ENCODE measurements at places on chromosomes 3 and 15.

GRCh38 chr3:188936597-188937107, 235.1 kb upstream of the TPRG1 start:
- no peak for DNase-seq

- no peak for DNase-seq
Measured at GRCh38 chr3:70000028-70000410, 486 bp downstream of the SAMMSON start.

- no peak for DNase-seq
Measured at GRCh38 chr3:120272286-120272685, 12.7 kb downstream of the GPR156 start.

DNA sequence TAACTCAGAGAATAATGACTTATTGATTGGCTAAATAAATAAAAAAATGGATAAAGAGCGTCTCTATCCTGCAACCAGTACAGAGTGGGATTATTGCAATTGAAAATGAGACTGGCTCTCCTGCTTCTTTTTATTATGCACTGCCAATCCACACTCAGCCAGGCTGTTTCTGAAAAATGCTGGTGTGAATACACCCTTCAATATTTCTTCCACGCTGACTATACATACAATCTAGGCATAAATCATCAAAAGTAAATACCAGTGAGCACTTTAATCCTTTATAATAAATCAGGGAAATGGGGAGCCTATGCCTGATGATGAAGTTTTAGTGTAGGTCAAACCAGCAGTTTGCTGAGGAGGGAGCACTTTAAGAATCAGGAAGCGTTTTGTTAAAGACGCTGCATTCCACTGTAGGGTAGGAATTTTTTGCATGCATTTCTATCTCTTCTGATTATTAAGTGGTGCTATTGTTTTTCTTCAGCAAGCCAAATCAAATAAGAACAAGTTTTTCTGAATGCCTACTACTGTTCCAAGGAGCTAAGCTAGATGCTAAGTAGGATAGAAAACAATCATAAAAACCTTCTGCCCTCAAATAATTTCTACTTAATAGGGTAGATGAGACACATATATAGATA, 781.5 kb downstream of the TBL1XR1 start:
- DNase-seq, result no peak

DNA sequence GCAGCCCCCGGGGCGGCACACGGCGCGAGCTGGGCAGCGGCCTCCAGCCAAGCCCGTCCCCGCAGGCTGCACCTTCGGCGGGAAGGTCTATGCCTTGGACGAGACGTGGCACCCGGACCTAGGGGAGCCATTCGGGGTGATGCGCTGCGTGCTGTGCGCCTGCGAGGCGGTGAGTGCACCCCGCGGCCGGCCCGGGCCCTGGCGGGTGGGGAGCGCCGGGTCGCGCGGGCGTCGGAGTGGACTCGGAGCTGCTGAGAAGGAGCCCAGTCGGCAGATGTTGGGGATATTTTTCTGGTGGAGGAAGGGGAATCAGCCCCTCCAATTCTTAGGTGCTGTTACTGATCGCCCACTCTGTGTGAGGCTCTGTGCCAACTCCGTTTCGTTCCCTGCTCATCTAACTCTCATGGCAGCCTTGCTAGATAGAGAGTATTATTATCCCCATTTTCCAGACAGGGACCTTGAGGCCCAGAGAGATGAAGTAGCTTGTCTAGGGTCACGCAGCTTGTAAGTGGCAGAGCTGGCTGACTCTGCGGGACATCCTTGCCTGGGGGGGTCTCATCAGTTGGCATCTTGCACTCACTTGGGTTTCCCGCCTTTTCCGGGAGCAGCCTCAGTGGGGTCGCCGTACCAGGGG, 890 bp downstream of the CHRD start:
- DNase-seq, result peak; percentile 65

GRCh38 chr3:127431066-127431465, 143.2 kb upstream of the PRR20G start:
- no peak for DNase-seq

- DNase-seq, result no peak
Measured at GRCh38 chr3:38224357-38224756, 41.3 kb upstream of the SLC22A13 start.

DNA sequence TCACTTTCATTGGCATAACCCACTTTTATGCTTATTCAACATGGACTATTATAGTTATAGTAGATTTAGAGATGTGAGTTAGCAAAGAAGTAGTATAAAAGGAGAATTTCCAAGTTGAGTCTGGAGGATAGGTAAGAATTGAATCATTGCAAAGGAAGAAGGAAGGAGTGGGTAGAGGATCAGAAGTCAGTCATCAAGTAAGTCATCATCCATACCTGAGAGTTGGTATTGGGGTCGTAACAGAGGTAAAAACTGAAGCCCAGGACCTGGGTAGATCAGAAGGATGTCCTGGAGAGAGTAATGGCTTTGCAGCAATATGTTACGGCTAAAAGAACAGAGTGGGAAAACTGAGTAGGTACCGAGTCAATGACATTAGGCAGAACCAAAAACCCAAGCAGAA, 265.7 kb downstream of the SUCLG2 start:
- no peak for DNase-seq

GRCh38 chr15:48522911-48523310, 122.6 kb downstream of the FBN1 start:
- no peak for DNase-seq

DNA sequence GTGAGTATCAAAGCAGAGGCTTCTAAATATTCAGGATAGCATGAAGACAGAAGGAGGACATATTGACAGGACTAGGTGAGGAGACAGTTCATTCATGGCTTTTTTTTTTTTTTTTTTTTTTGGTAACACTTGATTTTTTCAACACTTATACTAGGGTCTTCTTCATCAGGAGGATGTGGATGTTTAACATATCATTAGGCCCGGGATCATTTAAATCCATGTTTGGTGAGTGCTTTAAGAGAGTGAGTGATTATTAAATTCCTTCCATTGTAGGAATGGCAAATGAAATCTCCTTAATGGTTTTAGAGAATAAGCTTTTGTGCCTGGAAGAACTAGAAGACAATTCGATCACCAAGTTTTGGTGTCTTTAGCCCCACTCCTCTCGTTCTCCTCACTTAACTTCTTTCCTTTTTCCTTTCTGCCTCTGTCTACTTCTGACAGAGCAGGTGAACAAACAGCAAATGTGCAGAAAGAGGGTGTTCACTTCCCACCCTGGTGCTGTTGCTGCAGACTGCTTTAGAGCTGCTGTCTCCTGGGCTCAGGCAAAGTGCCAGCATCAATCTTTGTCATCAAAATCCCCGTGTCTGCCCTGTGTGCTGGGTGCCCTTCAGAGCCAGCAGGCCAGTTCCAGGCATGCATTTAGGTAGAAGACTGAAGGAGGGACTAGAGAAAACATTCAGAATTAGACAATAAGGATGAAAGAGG, 35.6 kb upstream of the RAB11A start:
- DNase-seq, result no peak

- DNase-seq, result no peak
Measured at GRCh38 chr15:88141269-88141889, 115.2 kb downstream of the NTRK3 start.

GRCh38 chr15:85941186-85941855, 138.3 kb upstream of the AGBL1 start:
- DNase-seq, result no peak

- DNase-seq, result no peak
Measured at GRCh38 chr3:138907539-138907938, 39.4 kb downstream of the FOXL2 start.

GRCh38 chr15:27127815-27128570, 157.0 kb downstream of the GABRG3 start:
- no peak for DNase-seq

DNA sequence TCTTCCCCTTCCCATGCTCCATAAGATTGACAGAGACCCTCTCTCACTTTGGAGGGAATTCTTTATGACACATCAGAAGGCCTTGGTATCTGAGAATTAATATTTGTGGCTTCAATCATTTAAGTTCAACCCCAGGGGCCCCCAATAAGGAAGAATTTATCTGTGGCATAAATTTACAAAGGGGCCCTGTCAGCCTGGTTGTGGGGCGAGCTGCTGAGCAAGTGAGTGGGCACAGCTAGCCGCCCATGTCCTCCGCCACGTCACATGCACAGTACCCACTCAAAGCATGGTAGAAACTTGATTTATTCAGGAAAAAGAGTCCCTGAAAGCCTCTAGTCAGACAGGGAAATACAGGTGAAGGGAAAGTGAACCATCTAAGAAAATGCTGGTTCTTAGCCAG, 13.3 kb downstream of the PLXNB1 start:
- no peak for DNase-seq

DNA sequence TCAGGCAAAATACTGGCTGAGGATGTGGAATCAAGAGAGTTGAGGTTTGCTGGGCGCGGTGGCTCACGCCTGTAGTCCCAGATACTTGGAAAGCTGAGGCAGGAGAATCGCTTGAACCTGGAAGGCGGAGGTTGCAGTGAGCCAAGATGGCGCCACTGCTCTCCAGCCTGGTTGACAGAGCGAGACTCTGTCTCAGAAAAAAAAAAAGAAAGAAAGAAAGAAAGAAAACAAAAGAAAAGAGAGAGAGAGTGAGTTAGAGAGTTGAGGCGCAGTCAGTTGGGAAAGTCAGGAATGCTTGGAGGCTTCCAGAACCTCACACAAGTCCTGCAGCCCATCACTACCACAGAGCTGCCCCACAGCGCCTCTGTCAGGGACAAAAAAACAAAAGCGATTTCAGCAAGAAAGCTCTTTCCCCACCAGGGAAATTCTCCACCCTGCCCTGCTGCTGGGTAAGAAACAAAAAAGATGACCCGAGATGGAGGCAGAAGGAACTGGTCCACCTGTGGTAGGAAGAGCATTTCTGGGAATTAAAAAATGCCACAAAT, 13.8 kb downstream of the HDC start:
- DNase-seq, result no peak

- no peak for DNase-seq
Measured at GRCh38 chr3:113158171-113158570, 53.2 kb upstream of the BOC start.

- peak; percentile 70 for DNase-seq
Measured at GRCh38 chr3:39150803-39151631, 2.4 kb downstream of the CSRNP1 start.

DNA sequence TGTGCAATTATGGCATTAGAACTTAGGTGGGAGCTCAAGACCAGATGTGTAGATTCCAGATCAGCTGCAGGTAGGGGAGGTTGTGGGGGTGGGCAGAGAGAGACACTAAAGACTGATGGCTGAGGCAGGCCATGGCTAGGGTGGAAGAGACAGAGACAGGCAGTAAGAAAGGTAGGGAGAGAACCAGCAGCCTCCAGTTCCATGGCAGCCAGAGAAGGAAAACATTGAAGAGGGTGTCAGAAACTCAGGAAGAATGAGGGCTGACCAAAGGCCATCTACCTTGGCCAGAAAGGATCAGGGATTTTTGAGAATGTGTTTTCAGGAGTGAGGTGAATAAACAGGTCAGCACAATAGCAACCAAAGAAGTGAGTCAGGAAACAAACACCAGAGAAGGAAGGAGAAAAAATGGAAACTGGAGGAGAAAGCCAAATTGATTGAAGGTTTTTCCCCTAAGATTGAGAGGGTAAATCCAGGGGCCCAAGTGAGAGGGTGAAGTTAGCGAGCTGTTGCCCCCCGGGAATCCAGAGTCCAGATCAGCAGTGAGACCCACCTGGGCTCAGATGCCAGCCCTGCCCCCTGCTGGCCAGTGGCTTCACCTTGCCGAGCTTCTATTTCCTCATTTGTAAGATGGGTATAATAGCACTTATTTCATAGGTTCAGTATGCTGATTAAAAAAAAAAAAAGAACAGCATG, 41.0 kb downstream of the ABHD2 start:
- DNase-seq, result no peak

DNA sequence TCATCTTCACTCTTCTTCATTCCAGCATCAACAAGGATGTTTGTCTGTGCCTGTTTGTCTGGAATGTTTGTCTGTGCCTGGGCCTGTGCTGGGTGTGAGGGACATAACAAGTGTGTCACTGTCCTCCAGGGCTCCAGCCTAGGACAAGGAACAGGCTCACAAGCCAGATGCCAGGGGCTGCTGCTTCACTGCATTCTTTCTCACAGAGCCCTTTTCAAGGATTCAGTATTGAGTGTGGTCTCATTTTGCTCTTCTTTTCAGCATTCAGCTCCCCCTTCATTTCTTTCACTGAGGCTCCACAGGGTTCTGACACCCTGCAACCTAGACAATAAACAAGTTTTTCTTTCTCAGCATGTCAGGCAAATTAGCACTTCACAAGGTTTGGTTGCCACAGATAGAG, 43.6 kb upstream of the KY start:
- DNase-seq, result no peak

DNA sequence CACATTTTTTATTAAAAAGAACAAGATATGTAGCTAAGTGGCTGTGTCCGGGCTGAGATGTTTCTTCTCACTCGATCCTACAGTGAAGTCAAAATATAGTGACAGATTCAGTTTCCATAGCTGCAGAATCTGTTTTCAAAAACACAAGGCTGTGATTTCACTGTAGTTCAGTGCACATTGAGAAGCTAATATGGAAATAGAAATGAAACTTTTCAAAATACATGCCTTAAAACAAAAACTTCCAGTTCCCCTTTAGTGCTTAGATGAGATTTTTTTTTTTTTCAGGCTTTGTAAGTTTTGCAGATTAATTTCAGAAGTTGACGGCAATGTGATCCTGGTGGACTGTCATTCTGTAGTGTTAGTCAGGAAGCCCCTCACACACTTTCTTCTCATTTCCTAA, 23.8 kb upstream of the TRAK1 start:
- DNase-seq, result no peak

DNA sequence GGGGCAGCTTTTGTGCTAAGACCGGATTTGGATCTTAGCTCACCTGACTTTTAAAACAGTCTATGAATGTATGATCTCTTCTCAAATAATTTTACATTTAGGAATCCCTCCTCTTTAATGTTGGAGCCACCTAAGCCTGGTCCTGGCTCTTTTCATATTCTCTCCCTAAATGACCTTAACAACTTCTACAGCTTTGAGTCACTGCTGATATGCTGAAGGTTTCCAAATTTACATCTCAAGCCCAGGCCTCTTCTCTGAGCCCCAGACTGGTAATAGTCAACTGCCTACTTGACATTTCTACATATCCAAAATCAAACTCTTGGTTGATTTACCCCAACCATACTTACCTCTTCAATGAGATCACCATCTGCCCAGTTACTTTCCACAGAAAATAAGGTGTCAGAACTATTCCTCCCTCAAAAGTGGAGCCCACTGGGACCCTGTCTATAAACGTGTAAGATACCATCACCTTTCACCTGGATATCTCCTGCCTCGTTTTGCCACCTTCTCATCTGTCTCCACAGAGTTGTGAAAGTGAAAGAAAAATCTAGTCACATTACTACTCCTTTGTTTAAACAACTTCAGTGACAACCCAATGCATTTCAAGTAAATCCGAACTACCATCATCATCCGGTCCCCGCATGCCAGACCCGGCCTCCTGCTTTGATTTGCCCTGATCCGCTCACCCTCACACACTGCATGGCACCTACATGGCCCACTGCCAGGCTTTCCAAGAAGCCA, 48.8 kb downstream of the UBP1 start:
- no peak for DNase-seq

- no peak for DNase-seq
Measured at GRCh38 chr3:46897829-46898320, 20.4 kb downstream of the PTH1R start.

- DNase-seq, result no peak
Measured at GRCh38 chr3:39178553-39178952, 13.8 kb downstream of the XIRP1 start.

GRCh38 chr3:30811151-30811795, 83.2 kb downstream of the GADL1 start:
- DNase-seq, result no peak

GRCh38 chr15:88341006-88341405, 84.5 kb upstream of the NTRK3 start:
- DNase-seq, result no peak

All from right kidney (tissue), 9 donors.